Activated CD4-positive, alpha-beta T cell treated with anti-CD3 and anti-CD28 coated beads, Interleukin-2, amount 50 U/mL, for 4 hours (primary cell): ENCODE measurements at places on chromosomes 4 and X.

- no peak for DNase-seq
Measured at GRCh38 chr4:146567396-146567795, 45.7 kb upstream of the SLC10A7 start.

DNA sequence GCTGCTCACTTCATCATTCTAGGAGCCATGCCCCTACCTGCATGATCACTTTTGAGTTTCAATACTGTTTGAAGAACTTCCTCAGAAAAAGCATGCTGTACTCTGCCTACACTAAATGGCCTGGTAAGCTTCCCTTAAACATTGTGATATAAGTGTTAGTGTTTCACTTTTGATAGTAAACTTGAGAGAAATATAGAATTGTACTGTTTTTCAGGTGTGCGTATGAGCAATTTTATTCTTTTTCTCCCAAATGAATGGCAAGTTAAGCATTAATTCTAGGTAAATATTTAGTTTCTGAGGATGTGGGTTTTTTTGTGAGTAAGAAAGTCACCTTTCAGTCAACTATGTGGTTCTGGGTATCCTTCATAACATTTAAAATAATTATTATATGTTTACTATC lies 484.5 kb downstream of the IL15 start:
- DNase-seq: no peak

DNA sequence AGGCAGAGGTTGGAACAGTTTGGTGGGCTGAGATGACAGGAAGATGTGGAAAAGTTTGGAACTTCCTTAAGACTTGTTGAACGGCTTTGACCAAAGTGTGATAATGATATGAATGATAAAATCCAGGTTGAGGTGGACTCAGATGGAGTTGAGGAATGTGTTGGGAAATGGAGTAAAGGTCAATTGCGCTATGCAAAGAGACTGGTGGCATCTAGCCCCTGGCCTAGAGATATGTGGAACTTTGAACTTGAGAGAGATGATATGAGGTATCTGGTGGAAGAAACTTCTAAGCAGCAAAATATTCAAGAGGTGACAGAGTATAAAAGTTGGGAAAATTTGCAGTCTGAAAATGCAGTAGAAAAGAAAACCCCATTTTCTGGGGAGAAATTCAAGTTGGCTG lies 21.4 kb upstream of the UGT2B17 start:
- DNase-seq: no peak

GRCh38 chr4:42483426-42484379 lies 86.4 kb downstream of the SHISA3 start:
- no peak for DNase-seq
